ENCODE measurements at places on chromosomes 1 and 21.

GRCh38 chr1:12040457-12041051, 21.3 kb downstream of the MIIP start:
- no peak for DNase-seq
- no peaks in the 10 kb centered on the region for H3K27me3 ChIP-seq
- peaks cover 49% of the 10 kb centered on the region for H3K4me1 ChIP-seq
- H3K36me3 ChIP-seq, result no peaks in the 10 kb centered on the region

- DNase-seq, result no peak
- H3K36me3 ChIP-seq, result peaks cover 22% of the 10 kb centered on the region
- peak overlapping the region; percentile 70 for H3K27ac ChIP-seq
- no peaks in the 10 kb centered on the region for H3K27me3 ChIP-seq
- no peak overlapping the region for H3K4me3 ChIP-seq
These were observed 6.6 kb downstream of the KRTAP10-8 start for GRCh38 chr21:44618504-44618903.

GRCh38 chr1:233662575-233663304, 48.8 kb downstream of the KCNK1 start:
- H3K4me3 ChIP-seq, result no peak overlapping the region
- H3K27ac ChIP-seq, result no peak overlapping the region
- peaks cover 5% of the 10 kb centered on the region for H3K4me1 ChIP-seq
- DNase-seq, result no peak

DNA sequence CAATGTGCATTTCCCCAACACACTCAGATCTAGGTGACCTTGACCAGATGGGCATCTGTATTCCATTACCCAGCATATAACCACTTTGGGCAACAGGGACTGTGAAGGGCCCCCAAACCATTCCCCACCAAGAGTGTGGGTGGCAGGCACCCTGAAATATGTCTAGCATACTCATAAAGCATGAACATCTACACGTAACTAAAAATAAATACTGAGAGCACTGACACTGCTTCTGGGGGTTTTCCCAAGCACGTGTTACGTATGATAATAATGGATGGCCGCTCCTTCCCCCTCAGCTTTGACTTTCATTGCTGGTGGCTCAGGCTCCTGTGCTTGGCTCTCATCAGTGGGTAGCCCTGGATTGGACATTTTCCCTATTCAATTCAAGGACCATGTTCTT, 39.1 kb downstream of the IGSF3 start:
- DNase-seq, result no peak
- no peaks in the 10 kb centered on the region for H3K36me3 ChIP-seq
- peaks cover 31% of the 10 kb centered on the region for H3K4me1 ChIP-seq
- H3K27ac ChIP-seq, result peak overlapping the region; percentile 50
- no peaks in the 10 kb centered on the region for H3K27me3 ChIP-seq
- H3K4me3 ChIP-seq, result no peak overlapping the region

DNA sequence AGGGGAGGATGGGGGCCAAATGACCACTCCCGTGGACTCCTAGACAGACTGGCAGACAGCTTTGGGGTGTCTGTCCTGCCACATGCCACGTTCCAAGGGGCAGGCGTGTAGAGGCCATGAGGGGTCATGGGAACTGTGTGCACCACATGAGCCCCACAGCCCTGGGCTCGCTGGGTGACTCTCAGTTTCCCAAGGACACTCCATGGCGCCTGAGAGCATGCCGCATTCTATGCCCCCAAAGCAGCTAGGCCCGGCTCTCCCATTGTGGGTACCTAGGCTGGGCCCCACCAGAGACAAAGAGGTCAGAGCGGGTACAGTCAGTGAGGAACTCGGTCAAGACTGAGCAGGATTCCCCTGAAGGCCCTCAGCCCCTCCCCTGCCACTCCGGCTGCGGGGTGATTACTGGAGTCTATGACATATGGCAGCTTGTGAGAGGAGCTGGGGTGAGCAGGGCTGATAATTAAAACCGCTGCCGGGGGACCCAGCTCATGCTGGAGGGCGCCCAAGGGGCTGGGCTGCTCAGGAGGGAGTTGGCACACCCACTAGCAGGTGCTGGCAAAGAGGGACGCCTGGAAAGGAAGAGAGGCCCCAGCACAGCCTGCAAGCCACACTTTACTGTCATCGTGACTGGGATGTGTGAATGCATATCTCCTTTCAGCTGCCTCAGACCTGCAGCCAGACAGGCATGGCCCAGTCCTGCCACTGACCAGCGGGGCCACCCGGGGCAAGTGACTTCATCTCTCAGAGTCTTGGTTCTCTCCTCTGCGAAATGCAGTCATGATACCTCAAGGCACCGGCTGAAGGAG, 8.4 kb downstream of the LRP8 start:
- H3K4me3 ChIP-seq, result no peak overlapping the region
- no peak overlapping the region for H3K27ac ChIP-seq

DNA sequence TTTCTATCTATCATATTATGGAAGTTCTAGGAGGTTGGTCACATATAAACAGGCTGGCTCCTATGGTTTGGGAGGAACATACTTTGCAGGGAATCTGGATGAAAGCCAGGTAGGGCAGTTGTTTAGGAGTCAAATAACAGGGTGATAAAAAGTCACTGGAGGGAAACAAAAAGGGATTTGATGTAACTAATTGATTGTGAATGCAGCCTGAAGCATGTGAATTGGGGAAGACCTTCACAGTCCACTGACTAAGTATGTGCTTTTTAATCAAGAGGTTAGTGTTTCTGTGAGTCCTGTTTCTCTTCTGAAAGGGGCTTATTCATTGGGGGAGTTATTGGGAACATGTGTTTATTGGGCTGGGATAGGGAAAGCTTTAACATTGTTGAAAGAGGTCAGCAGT, 41.3 kb downstream of the HMCN1 start:
- H3K4me3 ChIP-seq, result no peak overlapping the region
- H3K27me3 ChIP-seq, result peaks cover 1% of the 10 kb centered on the region
- no peak for DNase-seq
- no peak overlapping the region for H3K27ac ChIP-seq
- H3K4me1 ChIP-seq, result no peaks in the 10 kb centered on the region

DNA sequence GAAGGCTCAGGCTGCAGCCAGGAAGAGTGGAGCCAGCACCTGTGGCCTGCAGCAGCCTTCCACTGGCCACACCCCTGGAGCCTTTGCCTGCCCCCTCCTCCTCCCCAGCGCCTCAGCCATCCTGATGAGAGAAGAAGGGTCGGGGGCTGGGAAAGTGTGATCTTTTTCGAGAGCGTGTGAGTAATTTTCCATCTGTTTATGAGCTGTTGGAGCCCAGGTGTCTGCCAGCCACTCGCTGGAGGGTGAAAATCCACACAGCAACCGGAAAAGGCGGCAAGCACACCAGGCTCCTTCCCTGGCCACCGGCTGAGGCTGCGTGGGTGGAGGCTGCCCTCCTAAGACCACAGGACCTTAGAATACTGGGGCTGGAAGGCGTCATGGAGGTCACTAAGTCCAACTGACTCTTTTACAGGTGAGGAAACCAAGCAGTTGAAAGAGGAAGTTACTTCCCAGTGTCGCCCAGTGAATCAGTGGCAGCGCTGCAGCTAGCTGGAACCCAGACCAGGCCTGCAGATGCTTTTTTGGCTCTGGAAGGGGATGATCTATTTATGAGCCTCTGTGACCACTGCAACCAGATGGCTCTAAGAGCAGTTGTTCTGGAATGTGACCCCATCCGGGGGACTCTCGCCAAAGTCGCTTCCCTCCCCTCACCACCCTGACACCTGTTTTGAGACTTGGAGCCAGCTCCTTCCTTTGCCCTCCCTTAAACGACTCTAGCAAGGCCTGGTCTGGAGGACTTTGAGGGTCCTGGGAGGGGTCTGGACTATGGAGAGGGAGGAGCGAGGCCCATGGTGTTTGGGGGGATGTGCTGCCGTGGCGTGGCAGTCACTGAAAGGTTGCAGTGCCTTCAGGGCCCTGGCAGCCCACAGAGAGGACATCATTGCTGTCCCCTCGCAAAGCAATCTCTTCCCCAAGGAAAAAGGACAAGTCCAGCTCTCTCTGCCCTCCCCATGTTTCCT, 54.5 kb downstream of the LGR6 start:
- no peaks in the 10 kb centered on the region for H3K4me1 ChIP-seq
- no peak overlapping the region for H3K27ac ChIP-seq
- peaks cover 12% of the 10 kb centered on the region for H3K27me3 ChIP-seq
- H3K4me3 ChIP-seq, result no peak overlapping the region
- no peaks in the 10 kb centered on the region for H3K36me3 ChIP-seq

Data from activated T-helper 2 cell treated with anti-CD3 and anti-CD28 coated beads, Interferon-gamma antibody, Interleukin-2, Interleukin-4, amounts not matched to agents 10 μg/mL and 5 μg/mL and 100 μg/mL, durations not matched to agents 14 hours and 24 hours and 36 hours (primary cell).